ENCODE measurements at places on chromosomes 12 and 14. TPM values are rescaled to one million over a fixed set of nuclear protein-coding genes. Genes with fewer than 3 reads are reported as not detected.

DNA sequence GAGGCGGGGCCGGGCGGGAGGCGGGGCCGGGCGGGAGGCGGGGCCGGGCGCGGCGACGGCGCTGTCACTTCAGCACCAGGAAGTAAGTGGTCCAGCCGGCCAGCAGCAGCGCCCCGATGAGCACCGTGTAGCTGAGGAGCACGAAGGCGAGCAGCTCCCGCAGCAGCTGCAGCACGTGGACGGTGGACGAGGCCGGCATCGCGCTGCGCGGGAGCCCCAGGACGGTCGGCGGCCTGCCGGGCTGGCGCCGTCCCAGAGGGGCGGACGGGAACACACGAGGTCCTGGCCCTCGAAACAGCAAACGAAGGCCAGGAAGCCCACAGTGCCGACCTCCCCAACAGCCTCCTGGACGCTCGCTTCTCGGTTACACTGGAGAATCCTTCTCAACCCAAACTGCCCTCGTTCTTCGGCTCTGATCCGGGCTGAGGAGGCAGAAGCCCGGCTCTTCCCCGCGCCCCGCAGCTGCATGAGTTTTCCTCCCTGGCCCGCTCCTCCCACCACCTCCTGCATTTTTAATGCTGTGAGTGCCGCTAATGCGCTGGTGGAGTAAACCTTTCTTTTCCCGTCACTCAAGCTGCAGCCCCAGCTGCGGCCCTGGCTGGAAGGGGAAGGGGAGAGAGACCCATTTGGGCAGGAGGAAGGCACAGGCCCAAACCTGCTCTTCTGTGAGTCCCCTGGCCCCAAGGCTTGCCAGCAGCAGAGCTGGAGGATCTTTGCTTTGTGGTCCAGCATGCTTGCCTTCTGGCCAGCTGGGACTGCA, 694 bp upstream of the DIABLO start:
- no peak for DNase-seq
- H3K27me3 ChIP-seq, result no peaks in the 10 kb centered on the region
- H3K36me3 ChIP-seq, result peaks cover 25% of the 10 kb centered on the region
- peak overlapping the region; percentile 49 for H3K4me3 ChIP-seq
- no peak overlapping the region for H3K27ac ChIP-seq
- peaks cover 18% of the 10 kb centered on the region for H3K4me1 ChIP-seq

Gene SMOC1
- not detected for total RNA-seq

DNA sequence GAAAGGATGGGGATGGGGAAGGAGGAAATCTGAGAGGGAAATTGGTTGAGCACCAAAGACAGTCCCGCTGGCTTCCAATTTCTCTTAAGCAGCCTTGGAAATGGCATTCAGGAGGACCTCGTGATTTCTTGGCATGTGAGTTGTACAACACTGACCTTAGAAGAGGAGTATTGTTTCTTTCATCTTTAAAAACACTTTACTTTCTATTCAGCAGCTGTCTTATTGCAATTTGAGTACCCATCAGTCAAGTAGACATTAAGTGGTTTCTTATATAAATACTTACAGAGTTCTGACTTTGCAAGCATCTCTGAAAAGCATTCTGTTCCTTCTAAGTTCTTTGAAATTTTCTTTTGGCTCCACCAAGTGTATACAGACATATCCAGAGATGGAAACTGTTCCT, 83.2 kb downstream of the LMNTD1 start:
- no peaks in the 10 kb centered on the region for H3K4me1 ChIP-seq
- no peaks in the 10 kb centered on the region for H3K36me3 ChIP-seq
- DNase-seq, result no peak
- no peaks in the 10 kb centered on the region for H3K27me3 ChIP-seq
- no peak overlapping the region for H3K4me3 ChIP-seq

- peaks cover 39% of the 10 kb centered on the region for H3K4me1 ChIP-seq
- no peaks in the 10 kb centered on the region for H3K27me3 ChIP-seq
- H3K4me3 ChIP-seq, result no peak overlapping the region
- DNase-seq, result peak; percentile 25
- H3K27ac ChIP-seq, result peak overlapping the region; percentile 65
- no peaks in the 10 kb centered on the region for H3K36me3 ChIP-seq
These were observed 3.7 kb upstream of the TRPV4 start for GRCh38 chr12:109836916-109837315.

Measured in PC-3 (cell line).